ENCODE measurements at places on chromosomes 3 and 15. TPM values are rescaled to one million over a fixed set of nuclear protein-coding genes. Genes with fewer than 3 reads are reported as not detected.

GRCh38 chr3:31550452-31551251 lies 17.9 kb downstream of the STT3B start:
- DNase-seq = no peak

GRCh38 chr3:134374105-134374790 lies at the start of gene AMOTL2:
Gene AMOTL2 (minus strand): TSS chr3:134374447. CDS start chr3:134371433, 3,014 bp downstream.
- DNase-seq = peak; percentile 91

DNA sequence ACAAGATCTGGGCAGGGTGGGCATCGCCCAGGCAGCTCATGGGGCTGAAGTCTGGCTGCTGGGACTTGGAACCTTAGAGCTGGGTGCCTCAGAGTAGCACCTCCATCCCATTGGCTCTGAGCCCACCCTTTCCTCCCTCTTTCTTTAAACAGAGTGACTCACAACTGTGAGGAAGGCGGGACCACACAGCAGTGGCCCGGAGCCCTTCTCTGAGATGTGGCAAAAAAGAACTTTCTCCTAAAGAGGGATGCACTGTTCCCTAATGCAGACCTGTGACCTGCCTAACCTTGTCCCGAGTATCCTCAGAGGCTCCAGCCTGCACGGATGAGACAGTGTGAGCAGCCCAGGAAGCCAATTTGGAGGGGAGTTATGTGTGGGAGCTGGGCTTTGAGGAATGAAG lies 23.6 kb downstream of the PRR20G start:
- DNase-seq = no peak

The KY gene
- total RNA-seq = 12.1 TPM

The SLC12A8 gene
- total RNA-seq = not detected
